ENCODE measurements at places on chromosomes 5 and 9. TPM values are rescaled to one million over a fixed set of nuclear protein-coding genes. Genes with fewer than 3 reads are reported as not detected.

DNA sequence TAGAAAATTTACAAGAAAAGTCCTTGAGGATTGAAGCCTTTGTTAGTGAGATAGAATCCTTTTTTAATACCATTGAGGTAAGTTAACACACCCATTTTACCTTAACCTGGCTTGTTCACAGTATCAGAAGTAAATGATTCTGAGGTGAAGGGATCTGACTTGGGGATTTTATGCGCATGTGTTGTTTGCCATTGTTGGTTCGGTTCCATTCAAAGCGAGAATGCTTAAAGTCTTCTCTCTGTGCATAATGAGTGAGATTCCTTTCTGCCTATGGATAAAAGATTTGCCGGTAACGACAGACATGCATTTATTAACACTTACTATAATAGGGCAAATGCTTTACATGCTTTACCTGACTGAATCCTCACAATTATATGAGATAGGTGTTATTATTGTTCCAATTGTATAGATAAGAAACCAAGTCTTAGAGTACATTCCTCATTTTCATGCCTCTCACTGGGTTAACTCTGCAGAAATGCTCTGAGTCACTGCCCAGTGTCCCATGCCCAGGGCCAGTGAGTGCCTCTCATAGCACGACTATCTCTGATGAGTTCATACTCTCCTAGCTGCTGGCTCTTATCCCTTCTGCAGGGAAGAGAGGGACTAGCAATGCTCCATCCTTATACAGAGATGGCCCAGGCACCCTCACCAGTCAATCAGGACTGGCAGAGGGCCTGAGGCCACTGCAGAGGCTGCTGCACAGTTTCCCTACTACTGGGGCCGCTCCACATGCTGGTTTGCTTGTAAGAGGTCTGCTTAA lies 54.4 kb downstream of the CMYA5 start:
- no peak for DNase-seq

GRCh38 chr9:37033682-37034304 lies at the start of gene PAX5:
Gene PAX5 (minus strand): TSS chr9:37034268. CDS start chr9:37034031, 237 bp downstream.
- DNase-seq: peak; percentile 8

DNA sequence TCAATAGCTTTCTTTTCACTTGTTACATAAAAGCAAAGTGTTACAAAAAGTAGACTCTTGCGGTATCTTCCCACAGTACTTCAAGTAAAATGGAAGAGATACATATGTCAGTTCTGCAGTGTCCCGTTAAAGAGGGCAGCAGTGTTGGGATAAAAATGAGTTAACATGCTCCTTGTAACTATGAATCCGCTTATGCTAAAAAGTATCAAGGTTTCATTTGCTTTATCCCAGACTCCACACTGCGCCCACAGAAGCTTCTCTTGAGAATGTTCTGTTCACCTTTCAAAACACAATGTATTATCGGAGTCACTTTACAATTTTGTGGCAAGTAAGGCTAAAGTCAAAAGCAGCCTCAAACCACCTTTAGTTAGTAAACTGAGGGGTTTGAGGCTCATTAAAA lies 790 bp downstream of the PTAR1 start:
- DNase-seq: peak; percentile 70

DNA sequence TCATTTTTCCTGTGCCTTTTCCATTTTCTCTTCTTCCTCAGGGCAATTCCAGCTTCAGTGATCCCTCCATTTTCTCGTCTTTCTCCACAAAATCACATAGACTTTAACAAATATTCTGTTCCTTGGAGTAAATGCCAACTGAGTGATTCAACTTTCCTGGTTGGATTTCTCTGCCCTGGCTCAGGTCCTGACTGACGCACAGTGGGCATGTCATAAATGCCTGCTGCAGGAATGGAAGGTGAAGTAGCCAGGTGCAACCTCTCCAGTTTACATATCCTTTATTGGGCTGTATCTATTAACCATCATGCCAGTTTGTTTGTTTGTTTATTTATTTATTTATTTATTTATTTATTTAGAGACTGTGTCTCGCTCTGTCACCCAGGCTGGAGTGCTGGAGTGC lies 95.1 kb downstream of the MEF2C start:
- no peak for DNase-seq

DNA sequence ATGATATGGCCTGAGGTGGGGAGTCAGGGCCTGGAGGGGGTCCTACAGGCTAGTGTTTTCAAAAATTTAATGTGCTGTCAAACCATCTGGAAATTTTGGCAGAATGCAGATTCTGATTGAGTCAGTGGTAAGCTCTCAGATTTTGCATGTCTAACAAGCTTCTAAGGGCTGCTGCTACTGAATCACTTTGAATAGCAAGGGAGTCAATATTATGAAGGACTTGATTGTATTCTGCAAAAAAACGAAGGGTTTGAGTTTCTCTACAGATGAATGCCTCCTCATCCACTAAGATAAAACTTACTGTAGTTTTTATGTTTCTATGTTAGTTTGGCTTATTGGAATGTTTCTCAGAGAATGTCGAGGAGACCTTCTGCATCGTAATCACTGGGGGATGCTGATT lies 179.5 kb downstream of the TMEM38B start:
- no peak for DNase-seq

- no peak for DNase-seq
Observed at GRCh38 chr5:76401801-76402250, 1.3 kb upstream of the IQGAP2 start.

- DNase-seq: no peak
Observed at GRCh38 chr9:35116539-35116897, 856 bp upstream of the ATOSB start.

DNA sequence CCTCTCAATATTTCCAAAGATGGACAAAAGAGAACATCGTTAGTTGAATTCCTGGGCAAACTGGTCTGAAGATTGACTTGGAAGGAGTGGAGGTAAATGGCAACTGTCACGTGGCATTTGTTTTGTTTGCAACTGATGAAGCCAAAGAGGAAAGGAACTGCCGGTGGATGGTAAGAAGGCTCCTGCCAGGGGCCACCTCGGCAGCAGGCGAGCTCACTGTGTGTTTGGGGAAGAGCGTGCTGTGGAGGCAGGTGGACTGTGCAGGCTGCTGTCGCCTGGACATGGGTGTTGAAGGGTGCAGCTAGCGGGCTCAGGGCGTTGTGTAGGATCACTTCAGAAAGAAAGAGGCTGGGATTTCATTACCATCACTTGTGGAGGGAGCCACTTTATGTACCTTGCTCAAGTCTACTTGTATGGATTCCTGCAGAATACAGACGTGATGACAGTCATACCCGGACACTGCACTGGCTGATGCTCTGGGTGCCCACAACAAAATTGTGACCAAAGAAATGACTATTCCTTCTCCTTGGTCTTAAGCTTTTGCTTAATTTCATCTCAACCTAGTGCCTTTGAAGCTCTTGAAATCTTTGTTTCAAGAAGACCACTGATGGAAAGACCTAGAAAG lies 72.7 kb downstream of the MAP1B start:
- DNase-seq: no peak

GRCh38 chr5:147857302-147858129 lies 21.0 kb upstream of the SCGB3A2 start:
- DNase-seq: peak; percentile 86

- no peak for DNase-seq
Observed at GRCh38 chr5:33934176-33934575, 2.0 kb upstream of the RXFP3 start.

- DNase-seq: no peak
Observed at GRCh38 chr5:44150075-44150723, 239.0 kb downstream of the FGF10 start.

- no peak for DNase-seq
Observed at GRCh38 chr5:167900340-167900935, 391.0 kb upstream of the WWC1 start.

- DNase-seq: no peak
Observed at GRCh38 chr5:9176641-9177040, 369.2 kb downstream of the SEMA5A start.

DNA sequence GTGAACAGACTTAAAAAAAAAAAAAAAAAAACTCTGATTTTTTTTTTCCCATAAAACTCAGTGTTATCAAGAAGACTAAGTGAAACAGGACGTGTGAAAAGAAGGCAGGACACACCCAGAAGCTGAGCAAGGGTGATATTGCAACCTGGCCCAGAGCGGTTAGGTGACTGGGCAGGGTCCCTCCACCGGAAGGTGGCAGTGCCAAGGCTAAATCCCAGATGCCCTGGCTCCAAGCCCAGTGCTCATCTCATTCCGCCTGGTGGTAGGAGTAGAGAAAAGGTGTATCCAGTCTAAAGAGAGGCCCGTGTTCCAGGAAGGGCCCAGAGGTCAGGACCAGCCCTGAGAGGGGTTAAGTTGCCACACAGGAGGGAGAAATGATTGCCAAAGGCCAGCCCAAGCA lies 51.5 kb upstream of the SAP30L start:
- no peak for DNase-seq

DNA sequence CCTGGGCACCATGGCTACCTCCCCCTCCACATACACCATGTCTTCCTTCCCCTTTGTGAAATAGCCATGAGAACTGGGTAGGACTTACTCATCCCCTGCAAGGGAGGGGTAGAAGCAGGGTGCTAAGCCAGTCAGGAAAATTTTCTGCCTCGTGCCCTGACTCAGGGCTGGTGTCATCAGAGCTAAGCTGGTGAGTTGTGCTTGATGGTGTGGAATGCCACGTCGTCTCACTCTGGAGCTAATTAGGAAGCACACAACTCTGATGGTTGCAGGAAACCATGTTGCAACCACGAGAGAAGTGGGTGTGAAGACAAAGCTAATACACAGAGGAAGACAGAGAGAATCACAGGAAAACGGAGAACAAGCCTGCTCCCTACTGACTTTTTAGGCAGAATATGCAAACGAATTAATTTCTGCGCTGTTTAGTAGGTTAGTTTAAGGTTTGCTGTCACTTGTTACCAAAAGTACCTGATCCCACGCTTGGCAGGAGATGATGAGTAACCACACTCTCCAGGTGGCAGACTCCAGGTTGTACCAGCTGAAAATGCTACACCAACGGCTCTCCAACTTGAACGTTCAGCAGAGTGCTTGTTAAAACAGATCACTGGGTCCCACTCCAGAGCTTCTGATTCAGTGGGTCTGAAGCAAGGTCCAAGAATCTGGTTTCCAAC lies 54.5 kb downstream of the STK10 start:
- no peak for DNase-seq

- no peak for DNase-seq
Observed at GRCh38 chr5:137737349-137738131, 1.7 kb upstream of the KLHL3 start.

FOXD4L5 gene
- not detected for total RNA-seq

GCNT4 gene
- 0.82 TPM for total RNA-seq

SCGB3A1 gene
- 16.5 TPM for total RNA-seq

ERAP2 gene
- total RNA-seq: 5.5 TPM

All from tongue (tissue), 3 donors.